AG20443 (cell line): ENCODE measurements at places on chromosomes 13 and 19.

- peak; percentile 37 for DNase-seq
These were observed 13.9 kb downstream of the TSKS start for GRCh38 chr19:49749055-49749716.

- no peak for DNase-seq
These were observed 165.2 kb downstream of the STK24 start for GRCh38 chr13:98411617-98412265.

DNA sequence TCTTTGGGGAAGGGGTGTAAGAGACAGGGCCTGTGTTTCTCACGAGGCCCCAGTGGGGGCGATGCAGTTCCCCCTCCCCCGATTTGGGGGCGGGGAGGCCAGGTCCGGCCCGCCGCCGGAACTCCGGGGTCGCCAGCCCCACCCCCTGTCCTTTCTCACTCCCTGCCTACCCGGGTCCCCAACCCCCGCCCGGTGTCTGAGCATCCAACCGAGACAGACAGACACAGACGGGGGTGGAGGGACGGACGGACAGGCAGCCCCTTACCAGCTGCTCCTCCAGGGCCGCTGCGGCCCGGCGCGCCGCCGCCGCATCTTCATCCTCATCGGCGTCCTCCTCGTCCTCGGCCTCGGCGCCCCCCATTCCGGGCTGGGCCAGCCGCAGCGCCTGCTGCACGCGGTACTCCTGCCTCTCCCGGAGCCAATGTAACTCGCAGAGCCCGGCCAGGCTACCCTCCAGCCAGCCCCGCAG, 397 bp downstream of the DACT3 start:
- DNase-seq, result no peak

- no peak for DNase-seq
These were observed 744 bp upstream of the ZNF584 start for GRCh38 chr19:58407658-58408151.
